ENCODE measurements at places on chromosomes 2 and 18.

DNA sequence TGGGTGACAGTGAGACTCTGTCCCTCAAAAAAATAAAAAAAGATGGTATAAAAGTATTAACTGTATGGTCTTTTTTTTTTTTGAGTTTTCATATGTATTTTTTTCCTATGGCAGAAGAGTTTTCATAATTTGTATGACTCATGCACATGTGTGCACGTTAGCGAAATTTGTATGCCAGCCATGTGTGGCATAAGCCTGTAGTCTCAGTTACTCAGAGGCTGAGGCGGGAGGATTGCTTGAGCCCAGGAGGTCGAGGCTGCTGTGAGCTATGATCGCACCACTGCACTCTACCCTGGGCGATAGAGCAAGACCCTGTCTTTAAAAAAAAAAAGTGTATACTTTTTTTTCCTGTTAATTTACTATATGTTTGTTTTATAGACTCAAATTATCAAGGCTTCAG is 160.8 kb downstream of the TGIF1 start:
- no peak for DNase-seq

DNA sequence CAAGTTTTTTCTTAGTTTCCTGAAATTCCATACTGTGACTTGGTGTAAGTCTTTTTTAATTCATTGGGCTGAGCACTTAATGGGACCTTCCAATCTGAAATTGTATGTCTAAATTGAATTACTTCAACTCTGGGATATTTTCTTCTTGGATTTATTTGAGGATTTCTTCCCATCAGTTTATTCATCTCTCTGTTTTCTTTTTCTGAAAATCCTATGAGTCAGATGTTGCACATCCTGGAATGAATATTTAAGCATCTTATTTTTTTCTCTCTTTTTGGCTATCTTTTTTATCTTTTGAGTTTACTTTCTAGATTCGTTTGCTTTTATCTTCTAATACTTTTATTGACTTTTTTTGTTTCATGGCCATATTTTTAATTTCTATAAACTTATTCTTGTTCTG is 55.4 kb upstream of the ACYP2 start:
- DNase-seq = no peak

- DNase-seq = no peak
Measured at GRCh38 chr2:159298967-159299366, 12.5 kb upstream of the WDSUB1 start.

- no peak for DNase-seq
Measured at GRCh38 chr2:11250400-11251196, 93.8 kb downstream of the ROCK2 start.

GRCh38 chr2:95401480-95401879 is 1.0 kb upstream of the FAHD2A start:
- DNase-seq = no peak

DNA sequence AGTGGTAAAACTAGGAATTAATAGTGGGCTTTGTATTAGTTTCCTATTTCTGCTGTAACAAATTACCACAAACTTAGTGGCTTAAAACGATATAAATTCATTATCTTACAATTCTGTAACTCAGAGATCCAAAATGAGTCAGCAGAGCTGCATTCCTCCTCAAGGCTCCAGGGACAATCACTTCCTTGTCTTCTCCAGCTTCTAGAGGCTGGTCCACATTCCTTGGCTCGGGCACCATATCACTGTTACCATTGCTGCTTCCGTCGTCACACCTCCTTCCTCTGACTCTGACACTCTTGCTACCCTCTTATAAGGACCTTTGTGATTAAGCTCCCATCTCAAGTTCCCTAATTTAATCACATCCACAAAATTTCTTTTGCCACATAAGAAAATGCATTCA is 567.8 kb upstream of the KLHL29 start:
- DNase-seq = no peak

DNA sequence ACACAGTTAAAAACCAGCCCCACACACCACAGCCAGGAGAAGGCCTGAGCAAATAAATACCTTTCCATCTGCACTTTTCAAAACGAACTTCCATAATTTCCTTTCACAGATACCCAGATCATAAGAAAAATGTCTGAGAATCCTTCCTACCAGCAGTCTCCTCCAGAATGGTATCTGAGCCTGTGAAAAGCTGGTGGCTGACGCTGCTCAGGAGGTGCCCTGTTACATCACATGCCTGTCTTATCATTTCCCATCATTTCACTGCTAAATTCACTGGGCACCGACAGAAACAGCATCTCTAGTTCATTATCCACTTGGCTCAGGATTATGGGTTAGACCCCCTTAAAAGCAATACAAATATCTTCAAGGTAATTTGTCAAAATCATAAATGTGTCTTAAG is 4.4 kb downstream of the CRACDL start:
- no peak for DNase-seq

GRCh38 chr2:142650601-142651000 is 226.9 kb upstream of the KYNU start:
- DNase-seq = no peak

DNA sequence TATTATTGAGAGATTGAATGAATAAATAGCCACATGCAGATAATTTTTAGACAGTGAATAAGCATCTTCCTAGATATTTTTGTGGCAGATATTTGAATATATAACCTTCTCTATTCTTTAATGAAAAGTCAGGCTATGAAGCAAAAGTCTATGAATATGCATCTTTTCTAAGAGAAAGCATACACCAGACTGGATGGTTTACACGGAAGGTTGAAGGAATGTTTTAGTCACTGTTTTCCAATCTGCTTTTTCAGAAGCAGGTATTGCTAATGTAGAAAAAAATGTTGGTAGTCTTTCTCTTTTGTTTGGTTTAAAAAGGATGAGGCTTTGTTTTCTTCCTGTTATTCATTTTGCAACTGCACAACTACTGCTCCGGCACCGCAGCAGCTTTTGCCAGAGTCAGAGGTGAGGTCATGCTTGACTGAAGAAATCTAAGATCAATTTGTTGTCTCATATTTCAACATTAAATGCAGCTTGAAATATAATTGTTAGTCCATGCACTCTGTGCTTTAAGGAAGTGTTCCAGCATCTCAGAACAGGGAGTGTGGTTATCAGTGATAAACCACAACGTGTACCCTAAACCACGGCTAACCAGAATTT is 1540.8 kb upstream of the PIK3C3 start:
- DNase-seq = no peak

DNA sequence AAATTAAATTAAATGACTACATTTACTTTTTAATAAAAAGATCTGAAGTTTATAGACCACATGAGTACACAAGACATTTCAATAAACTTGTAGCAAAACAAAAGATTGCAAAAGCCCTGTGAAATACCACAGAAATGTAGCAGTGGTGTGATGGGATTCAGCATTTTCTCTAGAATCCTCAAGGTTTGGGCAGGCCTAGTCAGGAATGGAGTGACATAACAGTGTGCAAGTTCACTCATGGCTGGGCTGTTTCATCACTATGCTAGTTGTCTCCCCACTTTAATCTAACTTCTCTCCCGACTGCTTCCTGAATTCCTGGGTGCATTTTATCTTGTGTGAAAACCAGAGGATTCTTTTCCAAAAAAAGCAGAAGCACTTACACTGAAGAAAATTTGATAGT is 1089.9 kb upstream of the DDX18 start:
- no peak for DNase-seq

DNA sequence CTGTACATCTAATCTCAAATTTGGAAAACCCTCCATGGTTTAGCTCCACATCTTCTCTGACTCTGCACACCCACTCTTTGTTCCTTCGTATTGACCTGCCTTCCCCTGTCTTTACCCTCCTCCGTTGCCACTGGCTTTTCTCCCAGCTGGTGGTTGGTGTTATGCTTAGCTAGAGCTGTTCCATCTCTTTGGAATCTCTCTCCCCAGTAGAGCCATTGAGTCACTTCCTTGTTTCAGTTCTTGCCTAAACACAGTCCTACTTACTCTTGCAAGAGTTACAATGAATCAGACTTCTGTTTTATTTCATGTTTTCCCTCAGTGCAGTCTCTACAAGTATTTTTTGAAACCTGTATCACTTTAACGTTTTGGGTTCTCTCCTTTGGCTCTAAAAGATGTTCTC is 263.9 kb downstream of the LTBP1 start:
- DNase-seq = no peak
